Femur (tissue), 1 donor: ENCODE measurements at places on chromosomes 2 and 18.

GRCh38 chr2:715854-716560, 38.8 kb upstream of the TMEM18 start:
- DNase-seq: no peak

GRCh38 chr2:85761-86160, 39.5 kb upstream of the FAM110C start:
- no peak for DNase-seq

- no peak for DNase-seq
Observed at GRCh38 chr2:163493359-163494298, 242.2 kb downstream of the FIGN start.

- no peak for DNase-seq
Observed at GRCh38 chr18:48780201-48780912, 170.4 kb downstream of the SMAD7 start.

- no peak for DNase-seq
Observed at GRCh38 chr18:75475228-75475627, 47.7 kb upstream of the SMIM21 start.
